Natural killer cell treated with Interleukin-12 subunit alpha and Interleukin-12 subunit beta and Interleukin-15 and Interleukin-18, amount 100 ng/mL, for 72 hours (primary cell): ENCODE measurements at places on chromosomes 7 and 10.

GRCh38 chr7:55104712-55105433 is 86.1 kb downstream of the EGFR start:
- no peak for DNase-seq

- DNase-seq, result no peak
Measured at GRCh38 chr10:79331226-79331625, 16.0 kb upstream of the PPIF start.

GRCh38 chr7:6648066-6648814 is 11.1 kb downstream of the ZNF316 start:
- DNase-seq, result no peak

GRCh38 chr10:73872190-73872710 is 2.1 kb downstream of the CAMK2G start:
- DNase-seq, result no peak

DNA sequence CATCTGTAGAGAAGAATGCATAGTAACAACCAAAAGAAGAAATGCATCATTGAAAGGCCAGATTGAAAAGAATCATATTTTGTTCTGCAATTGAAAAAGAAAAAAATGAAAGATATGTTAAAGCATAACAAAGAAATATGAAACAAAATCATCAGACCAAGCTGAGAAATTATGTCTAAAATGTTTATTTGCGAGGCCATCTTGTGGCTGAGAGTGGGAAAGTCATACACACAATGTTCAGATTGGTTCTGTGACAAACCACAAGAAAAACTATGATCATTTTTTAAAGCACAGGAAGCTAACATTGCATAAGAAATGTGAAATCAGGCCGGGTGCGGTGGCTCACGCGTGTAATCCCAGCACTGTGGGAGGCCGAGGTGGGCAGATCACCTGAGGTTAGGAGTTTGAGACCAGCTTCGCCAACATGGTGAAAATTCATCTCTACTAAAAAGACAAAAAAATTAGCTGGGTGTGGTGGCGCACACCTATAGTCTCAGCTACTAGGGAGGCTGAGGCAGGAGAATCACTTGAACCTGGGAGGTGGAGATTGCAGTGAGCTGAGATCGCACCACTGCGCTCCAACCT is 36.6 kb downstream of the ABCB5 start:
- no peak for DNase-seq

- no peak for DNase-seq
Measured at GRCh38 chr10:4945766-4946717, 17.2 kb upstream of the AKR1C1 start.

- no peak for DNase-seq
Measured at GRCh38 chr10:95277201-95277570, 13.6 kb downstream of the PDLIM1 start.

DNA sequence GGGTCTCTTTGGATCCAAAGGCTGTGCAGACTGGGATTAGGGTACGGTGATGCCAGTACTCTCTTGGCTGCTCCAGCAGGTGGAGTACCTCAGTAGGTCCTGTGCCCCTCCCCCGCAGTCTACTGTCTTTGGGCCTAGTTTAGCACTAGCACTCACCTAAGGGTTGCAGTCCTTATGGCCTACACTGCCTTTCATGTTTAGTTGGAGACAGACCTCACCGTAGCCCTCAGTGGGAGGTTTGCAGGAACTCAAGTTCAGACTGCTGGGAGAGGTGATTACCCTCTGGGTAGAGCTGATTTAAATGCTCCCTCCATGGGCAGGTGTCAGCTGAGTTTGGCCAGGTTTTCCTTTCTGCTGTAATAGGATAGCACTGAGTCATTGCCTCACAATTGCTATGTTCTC is 210.8 kb upstream of the TMEM196 start:
- no peak for DNase-seq

GRCh38 chr10:27225011-27225590 is 15.5 kb downstream of the ACBD5 start:
- DNase-seq, result peak; percentile 77

DNA sequence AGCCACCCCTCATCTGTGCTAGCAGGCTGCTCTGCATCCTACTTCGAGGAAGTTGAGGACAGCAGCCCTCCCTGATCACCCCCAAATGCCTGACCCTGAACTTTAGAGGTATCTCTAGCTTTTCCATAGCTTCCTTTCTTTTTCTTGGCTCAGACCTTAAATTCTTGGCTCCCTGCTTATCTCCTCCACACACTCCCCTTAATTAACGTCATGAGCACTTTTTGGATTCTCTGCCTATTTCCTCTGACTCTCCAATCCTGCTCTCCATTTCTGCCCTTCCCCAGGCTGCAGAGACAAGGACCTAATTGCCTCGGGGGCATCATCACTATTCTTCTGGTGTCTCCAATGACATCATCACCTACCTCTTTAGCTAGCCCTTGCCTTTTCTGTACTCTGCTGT is 40.8 kb upstream of the SEC61G start:
- DNase-seq, result no peak

DNA sequence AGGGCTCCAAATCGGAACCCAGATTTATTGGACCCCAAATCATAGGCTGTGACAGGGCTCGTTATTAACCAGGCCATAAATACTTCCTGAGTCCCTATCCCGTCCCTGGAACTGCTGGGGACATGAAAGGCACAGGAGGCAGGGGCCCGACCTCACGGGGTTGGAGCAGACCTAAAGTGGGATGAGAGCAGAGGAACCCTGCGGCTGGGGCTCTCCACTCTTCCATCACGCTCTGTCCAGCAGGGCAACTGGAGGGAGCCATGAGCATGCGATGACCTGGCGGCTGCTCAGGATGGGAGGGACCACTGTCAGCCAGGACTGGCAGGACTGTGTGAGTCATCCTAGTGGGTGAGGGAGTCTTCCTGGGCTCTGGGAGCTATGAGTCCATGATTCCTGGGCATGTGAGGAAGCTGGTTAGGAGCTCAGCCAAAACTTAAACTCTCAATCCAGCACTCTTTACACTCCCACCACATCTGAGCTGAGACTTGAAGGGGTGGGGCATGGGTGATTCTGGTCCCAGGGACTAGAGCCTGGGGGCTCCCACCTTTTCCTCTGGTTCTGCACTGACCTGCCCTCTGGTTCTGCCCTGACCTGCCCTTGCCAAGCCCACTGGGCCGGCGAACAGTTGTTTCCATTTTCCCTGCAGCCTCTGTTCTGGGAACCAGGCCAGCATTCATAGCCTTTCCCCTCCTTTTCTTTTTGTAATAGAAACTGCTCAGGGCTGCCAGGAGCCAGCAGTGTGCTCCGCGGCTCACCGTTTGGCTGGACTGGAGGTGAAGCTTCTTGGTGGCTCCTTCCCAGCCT is 47.1 kb downstream of the SYPL1 start:
- DNase-seq, result no peak

DNA sequence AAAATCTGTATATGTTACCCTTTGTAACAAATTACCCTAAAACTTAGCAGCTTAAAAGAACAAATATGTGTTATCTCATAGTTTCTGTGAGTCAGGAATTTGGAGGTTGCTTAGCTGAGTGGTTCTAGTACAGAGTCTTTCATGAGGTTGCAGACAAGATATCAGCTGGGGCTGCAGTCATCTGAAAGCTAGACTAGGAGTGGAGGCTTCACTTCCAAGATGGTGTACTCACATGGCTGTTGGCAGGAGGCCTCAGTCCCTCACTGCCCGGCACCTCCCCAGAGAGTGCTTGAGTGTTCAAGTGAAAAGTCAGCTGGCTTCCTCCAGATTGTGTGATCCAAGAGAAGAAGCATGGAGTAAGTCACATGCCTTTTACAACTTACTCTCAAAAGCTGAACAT is 16.9 kb upstream of the GGCT start:
- DNase-seq, result no peak

- DNase-seq, result no peak
Measured at GRCh38 chr7:46945328-46945727, 636.6 kb downstream of the TNS3 start.

DNA sequence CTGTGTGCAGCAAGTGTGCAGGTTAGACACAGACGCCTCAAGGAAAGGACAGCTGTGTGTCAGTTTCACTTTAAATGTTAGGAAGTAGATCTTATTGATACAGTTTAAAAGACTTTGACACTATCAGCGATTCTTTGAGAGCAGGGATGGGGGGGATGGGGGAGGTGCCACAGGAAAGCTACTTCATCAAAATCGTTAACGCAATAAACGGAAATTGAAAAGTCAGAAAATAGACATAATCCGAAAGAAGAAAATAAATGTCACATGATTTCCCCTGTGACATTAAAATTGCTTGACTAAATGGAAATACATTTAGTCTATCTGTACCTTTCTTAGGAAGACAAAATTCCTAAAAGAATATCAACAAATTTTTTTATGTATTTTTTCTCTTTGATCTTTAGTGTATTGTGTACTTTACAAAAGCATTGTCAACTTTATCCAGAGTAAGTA is 476 bp upstream of the ZNF33B start:
- DNase-seq, result no peak

DNA sequence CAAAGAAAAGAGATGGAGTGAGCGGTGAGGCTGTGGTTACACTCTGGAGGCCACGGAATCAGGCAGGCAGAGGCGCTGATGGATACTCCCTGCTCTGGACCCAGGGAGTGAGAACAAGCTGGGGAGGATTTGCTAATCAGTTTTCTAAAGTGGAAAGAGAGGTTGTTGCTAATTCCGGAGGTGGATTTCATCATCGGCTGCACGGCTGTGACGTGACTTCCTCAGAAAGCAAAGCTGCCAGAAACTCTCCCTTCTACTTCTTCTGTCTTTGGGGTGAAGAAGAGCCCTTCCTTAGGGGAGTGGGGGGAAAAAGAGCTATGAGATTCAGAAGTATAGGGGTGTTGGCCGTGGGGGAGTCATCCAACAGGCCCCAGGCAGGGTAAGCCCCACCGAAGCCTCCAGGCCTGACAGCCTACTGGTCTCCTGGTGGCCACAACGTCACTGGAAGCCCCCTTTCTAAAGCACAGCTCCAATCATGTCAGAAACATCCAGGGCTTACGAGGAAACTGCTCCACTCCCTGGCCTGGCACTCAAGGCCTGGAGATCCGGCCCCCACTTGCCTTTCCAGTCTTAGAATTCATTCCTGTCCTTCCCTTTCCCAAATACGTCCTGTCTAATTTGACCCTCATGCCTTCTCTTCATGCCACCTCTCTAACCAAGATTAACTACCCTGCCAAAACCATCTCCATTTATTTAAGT is 114.5 kb downstream of the HIP1 start:
- no peak for DNase-seq

- DNase-seq, result no peak
Measured at GRCh38 chr10:112844681-112845544, 105.1 kb upstream of the TCF7L2 start.

GRCh38 chr10:69248117-69248730 is 28.1 kb downstream of the HKDC1 start:
- no peak for DNase-seq

- DNase-seq, result no peak
Measured at GRCh38 chr10:12321641-12322040, 27.7 kb upstream of the CAMK1D start.

- no peak for DNase-seq
Measured at GRCh38 chr7:156889089-156889488, 3.9 kb downstream of the LMBR1 start.

GRCh38 chr10:11625019-11625735 is 13.7 kb upstream of the USP6NL start:
- DNase-seq, result no peak

DNA sequence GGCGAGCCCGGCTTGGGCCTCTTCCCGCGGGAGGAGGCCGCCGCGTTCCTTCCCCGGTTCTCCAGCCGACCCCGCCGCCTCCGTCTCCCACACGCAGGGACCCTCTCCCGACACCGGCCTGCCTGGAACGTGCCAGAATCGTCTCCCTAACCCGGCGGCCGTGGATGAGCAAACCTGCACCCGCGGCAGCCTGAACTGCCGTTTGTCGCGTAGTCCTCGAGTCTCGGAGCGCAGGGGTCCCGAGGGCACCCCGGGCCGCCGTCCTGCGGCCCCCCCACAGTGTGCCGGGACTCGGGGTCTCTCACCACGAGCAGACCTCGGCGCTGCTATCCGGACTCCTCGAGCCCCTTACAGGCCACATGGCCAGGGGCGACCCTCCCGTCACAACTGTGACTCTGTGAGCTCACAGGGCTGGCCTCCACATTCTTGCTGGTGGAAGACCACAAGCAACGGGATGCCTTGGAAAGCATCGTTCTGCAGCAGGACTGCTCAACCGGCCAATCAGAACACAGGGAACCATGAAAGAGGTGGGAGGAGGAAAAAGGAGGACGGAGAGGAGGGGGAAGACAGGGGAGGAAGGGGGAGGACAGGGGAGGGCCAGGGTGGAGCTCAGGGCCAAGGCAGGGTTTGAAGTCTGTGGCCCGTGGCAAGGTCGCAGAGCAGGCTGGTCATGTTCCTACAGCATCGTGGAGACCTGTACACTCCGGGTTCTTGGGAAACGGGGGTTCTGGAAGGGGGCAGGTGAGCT is 276.9 kb downstream of the DNAJB6 start:
- DNase-seq, result no peak
